ENCODE measurements at places on chromosomes 4 and X. TPM values are rescaled to one million over a fixed set of nuclear protein-coding genes. Genes with fewer than 3 reads are reported as not detected.

The NLGN4X gene
- total RNA-seq: not detected

The UBE2K gene
- total RNA-seq: 87.2 TPM

The C4orf54 gene
- not detected for total RNA-seq

The MUC7 gene
- total RNA-seq: not detected

The P2RY8 gene
- total RNA-seq: not detected

The ZNF827 gene
- total RNA-seq: 3.4 TPM

The GUCY1B1 gene
- total RNA-seq: 0.28 TPM
